Calu3 (cell line): ENCODE measurements at places on chromosomes 6 and 20. TPM values are rescaled to one million over a fixed set of nuclear protein-coding genes. Genes with fewer than 3 reads are reported as not detected.

Gene HSD17B8
- 40.4 and 41.7 TPM in 2 replicates for total RNA-seq

DNA sequence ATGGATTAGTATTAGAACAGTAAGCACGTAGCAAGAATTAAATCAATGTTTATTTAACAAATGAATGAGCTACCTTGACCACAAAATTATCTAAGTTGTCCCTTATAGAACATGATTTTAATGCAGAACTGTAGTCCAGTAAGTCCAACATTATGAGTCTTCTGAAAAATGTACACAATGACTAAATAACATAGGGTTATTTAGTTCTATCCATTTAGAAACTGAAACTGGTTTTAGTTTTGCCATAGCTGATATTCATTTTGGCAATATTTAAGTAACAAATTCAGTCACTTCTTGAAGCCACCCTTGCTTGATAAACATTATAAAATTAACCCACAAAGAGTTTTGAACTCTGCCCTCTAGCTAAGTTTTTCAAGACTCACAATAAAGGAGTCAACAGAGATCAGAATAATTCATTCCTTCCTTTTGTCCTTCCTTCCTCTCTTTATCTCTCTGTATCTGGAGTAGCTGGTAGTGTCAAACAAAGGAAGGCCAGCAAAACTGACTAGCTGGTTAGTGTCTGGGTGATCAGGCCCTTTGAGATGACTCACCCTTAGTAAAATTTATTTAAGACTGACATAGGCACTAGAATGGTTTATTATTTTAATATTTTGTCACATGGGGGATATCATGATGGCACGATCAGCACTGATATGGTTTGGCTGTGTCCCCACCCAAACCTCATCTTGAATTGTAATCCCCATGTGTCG, 115.1 kb downstream of the BTBD9 start:
- H3K27ac ChIP-seq: no peak overlapping the region
- H3K36me3 ChIP-seq: no peaks in the 10 kb centered on the region
- no peak for DNase-seq
- no peaks in the 10 kb centered on the region for H3K4me1 ChIP-seq
- H3K27me3 ChIP-seq: no peaks in the 10 kb centered on the region
- no peak overlapping the region for H3K4me3 ChIP-seq

Gene OR2J3
- not detected in 2 replicates for total RNA-seq

- peaks cover 22% of the 10 kb centered on the region for H3K4me1 ChIP-seq
- no peaks in the 10 kb centered on the region for H3K27me3 ChIP-seq
- no peak overlapping the region for H3K27ac ChIP-seq
- no peak for DNase-seq
- peaks cover 4% of the 10 kb centered on the region for H3K36me3 ChIP-seq
Observed at GRCh38 chr6:75281653-75282052, 2.9 kb downstream of the TMEM30A start.

GRCh38 chr6:80214436-80215022, 108.1 kb downstream of the BCKDHB start:
- H3K36me3 ChIP-seq: no peaks in the 10 kb centered on the region
- no peaks in the 10 kb centered on the region for H3K27me3 ChIP-seq
- peak; percentile 39 for DNase-seq

GRCh38 chr6:33683051-33683571, 28.4 kb downstream of the UQCC2 start:
- peaks cover 63% of the 10 kb centered on the region for H3K36me3 ChIP-seq
- H3K27me3 ChIP-seq: no peaks in the 10 kb centered on the region
- no peak overlapping the region for H3K27ac ChIP-seq
- no peak overlapping the region for H3K4me3 ChIP-seq
- no peak for DNase-seq
- no peaks in the 10 kb centered on the region for H3K4me1 ChIP-seq

GRCh38 chr6:10101551-10102252, 313.2 kb downstream of the TFAP2A start:
- no peak overlapping the region for H3K4me3 ChIP-seq
- H3K27ac ChIP-seq: no peak overlapping the region
- no peaks in the 10 kb centered on the region for H3K27me3 ChIP-seq
- no peaks in the 10 kb centered on the region for H3K36me3 ChIP-seq
- DNase-seq: no peak

DNA sequence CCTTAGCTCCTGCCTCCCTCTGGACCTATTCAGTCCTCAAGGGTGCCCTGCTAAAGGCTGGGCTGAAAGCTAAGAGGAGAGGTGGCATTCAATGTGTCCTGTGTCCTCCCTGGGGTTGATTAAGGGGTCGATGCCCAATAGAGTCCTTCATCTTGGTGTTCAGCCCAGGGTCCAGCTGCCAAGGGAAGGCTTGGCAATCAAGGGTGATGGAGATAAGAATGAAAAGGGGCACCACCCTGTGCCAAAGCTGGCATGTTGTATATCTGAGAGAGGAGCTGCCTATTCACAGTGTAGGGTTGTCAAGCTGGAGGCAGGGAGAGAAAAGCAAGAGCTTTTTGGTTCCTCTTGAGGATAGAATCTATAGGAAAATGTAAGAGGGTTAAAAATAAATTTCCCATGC, 12.3 kb downstream of the C20orf173 start:
- H3K27me3 ChIP-seq: no peaks in the 10 kb centered on the region
- H3K4me3 ChIP-seq: no peak overlapping the region
- peaks cover 20% of the 10 kb centered on the region for H3K4me1 ChIP-seq
- H3K27ac ChIP-seq: no peak overlapping the region
- peaks cover 9% of the 10 kb centered on the region for H3K36me3 ChIP-seq
- no peak for DNase-seq

DNA sequence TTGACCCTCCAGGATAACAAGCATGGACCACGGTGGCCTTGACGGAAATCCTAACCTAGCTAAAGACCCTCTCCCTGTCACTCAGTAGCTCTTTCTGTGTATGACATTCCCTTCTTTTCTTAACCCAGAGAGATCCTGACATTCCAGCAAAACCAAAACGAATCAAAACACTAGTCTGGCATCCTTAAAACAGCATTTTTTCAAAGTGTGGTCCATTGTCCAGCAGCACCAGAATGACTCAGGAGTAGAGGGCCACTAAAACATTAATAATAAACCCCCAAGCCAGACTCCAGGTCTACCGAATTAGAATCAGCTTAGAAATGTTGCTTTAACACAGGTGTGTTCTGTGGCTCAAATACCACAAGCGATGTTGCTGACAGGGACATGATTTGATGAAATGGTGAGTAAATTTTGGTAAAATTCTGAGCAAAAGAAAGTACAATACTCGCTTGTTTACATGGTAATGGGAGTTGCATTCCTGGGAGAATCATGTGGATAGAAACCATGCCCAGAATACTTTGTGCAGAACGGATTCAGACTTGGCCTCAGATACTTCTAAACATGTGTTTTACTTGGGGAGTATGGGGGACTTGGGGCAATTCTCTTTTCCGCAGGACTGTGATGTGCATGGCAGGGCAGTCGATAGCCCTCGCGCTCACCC, 174.2 kb upstream of the KCNG1 start:
- H3K27me3 ChIP-seq: no peaks in the 10 kb centered on the region
- peaks cover 8% of the 10 kb centered on the region for H3K4me1 ChIP-seq
- no peak overlapping the region for H3K4me3 ChIP-seq
- H3K27ac ChIP-seq: no peak overlapping the region
- no peaks in the 10 kb centered on the region for H3K36me3 ChIP-seq

DNA sequence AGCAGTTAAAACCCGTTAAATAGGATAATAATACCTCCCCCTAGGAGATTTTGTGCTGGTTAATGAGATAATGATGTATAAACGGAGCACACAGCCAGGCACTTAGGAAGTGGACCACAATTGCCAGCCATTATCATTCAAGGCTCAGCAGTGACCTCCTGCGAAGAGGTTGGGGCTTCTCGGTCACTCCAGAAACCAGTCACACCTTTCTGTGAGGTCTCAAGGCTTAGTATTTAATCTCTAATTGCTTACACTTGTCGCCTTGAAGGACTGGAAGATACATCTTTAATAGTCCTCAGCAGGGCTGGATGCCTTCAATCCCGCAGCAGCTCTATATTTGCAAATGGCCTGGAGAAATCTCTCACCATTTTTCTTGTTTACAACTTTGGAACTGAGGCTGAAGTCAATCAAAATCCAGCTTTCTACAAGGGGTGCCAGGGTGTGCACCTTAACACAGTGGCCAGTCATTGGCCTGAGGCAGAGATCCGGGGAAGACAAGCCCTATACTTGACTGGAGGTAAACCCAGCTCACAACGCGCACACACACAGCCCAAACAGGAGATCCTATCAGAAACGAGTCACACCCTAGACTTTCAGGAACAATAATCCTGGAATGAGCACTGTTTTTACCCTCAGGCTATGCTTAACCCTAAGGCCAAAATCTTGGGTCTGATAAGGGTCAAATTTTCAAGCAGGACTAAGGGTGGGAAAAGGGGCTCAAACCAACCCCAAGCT, 1.2 kb downstream of the POU5F1 start:
- H3K4me3 ChIP-seq: peak overlapping the region; percentile 29
- DNase-seq: no peak
- no peaks in the 10 kb centered on the region for H3K27me3 ChIP-seq
- H3K27ac ChIP-seq: peak overlapping the region; percentile 94

Gene PCED1A
- total RNA-seq: 26.9 and 27.1 TPM in 2 replicates

- H3K27me3 ChIP-seq: no peaks in the 10 kb centered on the region
- peaks cover 8% of the 10 kb centered on the region for H3K4me1 ChIP-seq
- H3K4me3 ChIP-seq: no peak overlapping the region
Observed at GRCh38 chr6:120938164-120938875, 396.0 kb downstream of the TBC1D32 start.

- peaks cover 35% of the 10 kb centered on the region for H3K27me3 ChIP-seq
- DNase-seq: no peak
- H3K27ac ChIP-seq: no peak overlapping the region
Observed at GRCh38 chr6:41277605-41278004, 8.9 kb downstream of the TREM1 start.

GRCh38 chr6:142409794-142410193, 108.0 kb downstream of the ADGRG6 start:
- DNase-seq: no peak
- peaks cover 12% of the 10 kb centered on the region for H3K36me3 ChIP-seq
- H3K27me3 ChIP-seq: no peaks in the 10 kb centered on the region
- H3K27ac ChIP-seq: no peak overlapping the region
- H3K4me3 ChIP-seq: no peak overlapping the region

- H3K27me3 ChIP-seq: peaks cover 93% of the 10 kb centered on the region
- DNase-seq: no peak
- H3K36me3 ChIP-seq: no peaks in the 10 kb centered on the region
Observed at GRCh38 chr20:49475292-49476015, 7.0 kb downstream of the KCNB1 start.

- H3K4me3 ChIP-seq: no peak overlapping the region
- H3K36me3 ChIP-seq: no peaks in the 10 kb centered on the region
- no peak for DNase-seq
- no peaks in the 10 kb centered on the region for H3K4me1 ChIP-seq
- H3K27ac ChIP-seq: no peak overlapping the region
Observed at GRCh38 chr6:6497976-6498375, 90.5 kb upstream of the LY86 start.
